ENCODE measurements at places on chromosomes 13 and 19.

DNA sequence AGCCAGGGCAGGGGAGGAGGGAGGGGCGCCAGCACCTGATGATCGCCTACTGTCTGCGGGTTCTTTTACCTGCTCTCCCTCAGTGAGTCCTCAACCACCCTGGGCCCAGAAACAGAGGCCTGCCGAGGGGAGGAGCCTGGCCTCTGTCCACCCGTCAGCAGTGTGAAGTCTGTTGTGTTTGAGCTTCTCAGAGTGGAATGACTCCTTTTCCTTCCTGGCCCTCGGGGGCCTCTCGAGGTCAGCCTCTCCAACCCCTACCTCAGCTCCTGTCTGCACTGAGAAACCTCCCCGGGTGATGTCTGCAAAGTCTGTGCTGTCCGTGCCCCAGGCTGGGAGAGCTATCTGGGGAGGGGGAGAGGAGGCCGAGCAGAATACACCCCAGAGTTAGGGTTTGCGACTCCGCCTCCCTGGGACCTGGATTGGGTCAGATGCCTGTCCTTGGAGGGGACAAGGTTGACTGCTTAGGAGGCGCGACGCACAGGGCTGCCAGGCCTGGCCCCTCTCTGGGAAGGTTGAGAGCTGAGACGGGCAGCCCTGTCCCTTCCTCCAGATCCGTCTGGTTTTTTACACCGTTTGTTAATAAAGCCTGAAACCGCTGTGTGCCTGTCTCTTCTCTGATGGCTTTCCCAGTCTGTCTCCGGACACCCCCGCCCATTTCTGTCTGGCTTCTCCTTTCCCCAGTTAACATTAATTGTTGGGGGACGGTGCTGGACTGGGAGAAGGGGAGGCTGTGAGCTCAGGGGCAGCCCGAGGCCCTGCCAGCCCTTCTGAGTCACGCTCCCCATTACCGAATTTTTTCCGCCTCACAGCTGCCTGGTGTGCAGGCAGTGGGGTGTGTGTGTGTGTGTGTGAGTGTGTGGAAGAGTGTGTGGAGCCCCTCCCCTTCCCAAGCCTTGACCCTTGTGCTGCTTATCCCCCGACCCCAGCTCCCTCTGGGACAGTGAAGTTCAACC, 989 bp upstream of the SSC5D start:
- peak; percentile 50 for DNase-seq

DNA sequence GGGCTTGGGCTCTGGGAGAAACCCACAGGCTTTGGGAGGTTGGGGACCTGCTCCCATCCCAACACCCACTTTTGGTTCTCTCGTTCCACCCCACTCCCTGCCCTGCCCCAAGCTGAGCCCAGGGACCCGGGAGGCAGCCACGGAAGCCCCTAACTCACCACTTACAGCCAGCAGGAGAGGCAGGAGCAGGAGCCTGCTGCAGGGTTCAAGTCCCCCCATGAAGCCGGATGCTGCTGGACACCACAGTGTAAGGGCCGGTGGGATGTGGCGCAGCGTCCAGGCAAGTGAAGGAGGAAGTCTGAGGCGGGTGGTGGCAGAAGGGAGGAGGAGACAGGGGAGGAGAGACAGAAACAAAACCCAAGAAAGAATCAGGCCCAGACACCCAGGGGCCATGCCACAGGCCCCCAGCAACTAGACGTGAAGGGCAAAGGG, at the start of gene TYROBP:
TYROBP (minus strand) TSS at position 286 of the 432 bp plus-strand sequence; CDS start at position 219, 67 bp downstream.
- no peak for DNase-seq

GRCh38 chr13:79281339-79281747, 124.7 kb downstream of the RBM26 start:
- no peak for DNase-seq

GRCh38 chr13:26568132-26568815, 10.8 kb downstream of the WASF3 start:
- DNase-seq, result no peak

DNA sequence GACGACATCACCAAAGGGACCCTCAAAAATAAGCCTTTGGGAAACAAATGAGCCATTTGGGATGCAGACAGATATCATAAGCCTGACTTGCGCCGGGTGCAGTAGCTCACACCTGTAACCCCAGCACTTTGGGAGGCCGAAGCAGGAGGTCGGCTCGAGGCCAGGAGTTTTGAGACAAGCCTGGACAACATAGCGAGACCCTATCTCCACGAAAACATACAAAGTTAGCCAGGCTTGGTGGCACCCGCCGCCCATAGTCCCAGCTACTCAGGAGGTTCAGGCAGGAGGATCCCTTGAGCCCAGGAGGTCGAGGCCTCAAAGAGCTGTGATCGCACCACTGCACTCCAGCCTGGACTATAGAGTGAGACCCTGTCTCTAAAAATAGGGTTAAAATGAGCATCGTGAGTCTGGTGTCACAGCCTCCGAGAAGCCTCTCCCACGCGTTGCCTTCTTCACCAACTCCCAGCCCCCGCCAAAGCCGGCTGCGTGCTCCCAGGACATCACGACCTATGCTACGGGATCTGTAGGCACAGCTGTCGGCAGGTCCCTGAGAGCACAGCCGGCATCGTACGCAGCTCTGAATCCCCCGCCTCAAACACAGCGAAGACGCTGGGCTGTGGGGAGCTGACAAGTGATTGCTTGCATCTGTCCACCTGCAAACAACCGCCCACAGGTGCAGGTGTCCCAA, 1.6 kb downstream of the REXO1 start:
- no peak for DNase-seq

DNA sequence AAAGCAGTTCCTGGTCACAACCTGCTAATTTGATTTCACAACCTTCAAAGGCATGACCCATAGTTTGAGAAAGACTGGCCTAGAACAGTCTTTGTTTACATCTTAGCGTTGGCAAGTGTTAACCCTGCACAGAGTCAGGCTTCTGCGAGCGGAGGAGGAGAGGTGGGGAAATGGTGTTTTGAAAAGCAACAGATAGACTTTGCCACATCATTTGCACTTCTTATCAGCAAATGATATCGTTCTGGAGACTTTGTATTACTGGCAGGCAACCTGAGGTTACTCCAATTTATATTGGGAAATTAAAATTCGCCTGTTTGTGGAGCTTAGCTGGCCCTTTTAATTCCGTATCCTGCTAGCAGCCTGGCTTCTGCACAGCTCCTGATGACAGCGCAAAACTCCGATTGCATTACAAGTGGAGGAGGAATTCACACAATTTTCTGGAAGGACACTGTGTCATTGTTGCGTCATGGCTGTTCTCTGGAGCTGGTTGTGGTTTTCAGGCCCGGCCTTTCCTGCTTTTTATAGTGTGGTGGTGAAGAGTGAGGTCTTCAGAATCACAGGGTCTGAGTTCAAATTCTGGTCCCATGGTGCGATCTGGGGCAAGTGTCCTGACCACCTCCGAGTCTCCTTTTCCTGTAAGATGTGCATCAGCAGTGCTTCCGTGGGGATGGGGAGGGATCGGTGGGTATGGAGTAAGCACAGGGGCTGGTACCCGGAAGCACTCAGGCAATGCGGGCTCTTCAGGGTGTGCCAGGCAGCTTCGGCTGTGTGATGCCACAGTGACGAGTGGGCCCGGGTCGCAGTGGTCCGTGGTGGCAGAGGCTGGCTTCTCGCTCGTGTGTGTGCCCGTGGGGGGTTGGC, 49.1 kb upstream of the EHD2 start:
- no peak for DNase-seq

Measured in activated CD4-positive, alpha-beta T cell treated with anti-CD3 and anti-CD28 coated beads, Interleukin-10, Interleukin-2, amounts not matched to agents 100 ng/mL and 50 ng/mL, durations not matched to agents 16 hours and 8 hours (primary cell).